ENCODE measurements at places on chromosomes 1 and 21.
A peak's percentile ranks its signal among the peaks of the same experiment; 100 is the strongest.

DNA sequence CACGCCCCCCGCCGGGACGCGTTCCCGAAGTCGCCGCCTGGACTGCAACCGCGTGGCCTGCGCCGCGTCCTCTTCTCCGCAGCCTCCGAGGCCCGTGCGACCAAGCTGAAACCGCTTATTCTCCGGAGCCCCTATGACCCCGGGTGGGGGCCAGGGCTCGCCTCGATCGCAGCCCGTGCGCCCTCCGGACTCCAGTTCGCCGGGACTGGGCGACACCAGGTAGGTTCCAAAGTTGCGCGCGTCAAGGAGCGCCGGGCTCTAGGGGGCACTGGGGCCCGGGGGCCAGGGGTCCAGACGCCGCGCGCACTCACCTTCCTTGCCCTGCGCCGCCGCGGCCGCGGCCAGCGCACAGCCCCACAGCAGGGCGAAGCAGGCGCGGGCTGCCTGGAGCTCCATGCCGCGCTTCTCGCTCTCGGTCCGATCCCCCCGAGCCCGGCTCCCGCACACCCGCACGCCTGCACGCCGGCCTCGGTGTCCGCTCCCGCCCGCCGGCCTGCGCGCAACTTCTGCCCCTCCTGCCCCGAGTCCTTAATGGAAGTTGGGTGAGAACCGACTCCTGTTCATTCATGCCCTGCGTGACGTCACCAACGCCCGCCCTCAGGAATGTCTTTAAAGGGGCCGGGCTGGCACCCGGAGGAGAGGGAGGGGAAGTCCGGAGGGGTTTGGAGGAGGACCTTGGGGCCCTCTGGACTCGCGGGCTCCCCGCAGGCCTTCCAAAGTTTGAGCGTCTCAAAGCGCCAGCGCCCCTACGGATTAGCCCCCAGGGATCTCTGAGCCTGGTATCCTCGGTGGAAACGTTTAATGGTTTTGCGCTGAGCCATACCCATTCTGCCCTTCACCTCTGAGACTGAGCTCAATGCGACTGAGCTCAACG, at the start of gene EPHA2:
EPHA2 (minus strand) TSS at position 533 of the 874 bp plus-strand sequence; CDS start at position 396, 137 bp downstream.
- peak; percentile 68 for DNase-seq

- DNase-seq: no peak
Measured at GRCh38 chr1:87182611-87183010, 146.1 kb upstream of the LMO4 start.

- DNase-seq: no peak
Measured at GRCh38 chr1:159008744-159009188, 941 bp upstream of the IFI16 start.

- DNase-seq: no peak
Measured at GRCh38 chr1:183968386-183968785, 69.1 kb downstream of the COLGALT2 start.

DNA sequence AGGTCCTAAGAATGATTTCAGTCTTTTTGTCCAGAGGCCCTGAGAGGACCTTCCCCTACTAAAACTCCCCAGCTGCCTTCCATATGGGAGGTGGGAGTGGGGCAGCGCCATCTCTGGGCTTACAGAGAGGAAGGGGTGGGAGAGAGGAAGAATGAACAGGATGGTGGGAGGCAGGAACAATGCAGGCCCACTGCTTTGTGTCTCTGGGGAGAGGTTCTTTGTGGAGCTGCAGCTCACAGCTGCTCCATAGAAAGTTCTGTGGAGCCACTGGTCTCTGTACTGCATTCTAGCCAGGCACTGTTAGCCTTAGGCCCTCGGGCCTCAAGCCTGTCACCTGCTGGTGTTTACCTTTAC, 43.6 kb upstream of the A3GALT2 start:
- no peak for DNase-seq

DNA sequence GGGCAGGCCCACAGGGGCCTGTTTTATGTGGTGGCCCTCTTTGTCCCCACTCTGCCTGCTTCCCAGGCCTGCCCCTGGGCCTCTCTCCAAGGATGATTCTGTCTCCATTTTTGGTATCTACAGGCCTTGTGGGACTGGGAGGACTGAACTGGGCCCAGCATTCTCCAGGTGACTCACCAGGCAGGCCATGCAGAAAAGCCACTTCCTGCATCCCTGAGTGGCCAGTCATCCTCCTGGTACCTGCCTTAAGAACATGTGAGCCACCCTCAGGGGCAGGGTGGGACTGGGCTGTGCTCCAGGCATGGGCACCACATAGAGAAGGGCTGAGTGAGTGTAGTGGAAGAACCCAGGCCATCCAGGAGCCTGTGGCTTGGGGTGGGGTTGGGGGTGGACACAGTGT, 20.0 kb upstream of the BCAR3 start:
- peak; percentile 85 for DNase-seq

GRCh38 chr1:219790834-219791615, 137.3 kb downstream of the SLC30A10 start:
- DNase-seq: peak; percentile 79

- DNase-seq: no peak
Measured at GRCh38 chr1:99573431-99574217, 72.3 kb upstream of the PALMD start.

GRCh38 chr1:228937851-228938536, 202.7 kb downstream of the RHOU start:
- DNase-seq: no peak

- DNase-seq: no peak
Measured at GRCh38 chr1:118290046-118290445, 105.0 kb upstream of the SPAG17 start.

GRCh38 chr1:27868932-27869718, 3.2 kb upstream of the THEMIS2 start:
- DNase-seq: no peak

GRCh38 chr1:216596281-216596862, 126.9 kb downstream of the ESRRG start:
- peak; percentile 34 for DNase-seq

DNA sequence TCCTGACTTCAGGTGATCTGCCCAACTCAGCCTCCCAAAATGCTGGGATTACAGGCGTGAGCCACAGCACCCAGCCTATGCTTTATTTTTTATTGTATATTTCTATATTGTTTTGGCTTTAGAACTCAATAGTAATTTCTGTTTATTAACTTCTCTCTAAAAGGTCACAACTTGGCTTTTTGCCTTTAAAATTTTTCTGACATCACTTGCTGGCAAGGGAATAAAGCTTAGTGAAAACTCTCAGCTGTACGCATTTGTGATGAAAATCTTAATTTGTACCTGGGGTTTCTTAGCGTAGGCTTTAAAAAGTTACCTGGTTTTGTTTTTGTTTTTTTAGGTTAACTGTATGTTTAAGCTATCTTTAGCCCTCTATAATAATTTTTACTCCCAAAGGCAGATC, 36.2 kb downstream of the B3GALNT2 start:
- no peak for DNase-seq

DNA sequence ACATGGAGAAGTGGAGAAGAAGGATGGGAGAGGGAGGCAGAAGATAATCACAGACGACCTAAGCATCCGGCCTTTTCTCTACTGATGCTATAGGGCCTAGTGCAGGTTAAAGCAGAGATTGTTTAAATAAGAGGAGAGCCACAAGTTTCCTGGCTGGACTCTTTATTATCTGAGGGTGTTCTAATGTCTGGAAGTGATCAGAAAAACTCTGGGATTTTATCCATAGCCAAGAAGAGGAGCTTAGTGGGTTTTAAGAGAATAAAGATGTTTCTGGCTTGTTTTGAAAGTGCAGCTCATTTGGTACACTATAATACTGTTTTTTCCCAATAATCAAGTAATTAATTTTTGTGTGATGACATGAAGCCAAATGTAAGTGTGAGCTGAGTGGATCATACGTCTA, 419.0 kb downstream of the PTBP2 start:
- no peak for DNase-seq

GRCh38 chr1:214124915-214125314, 137.1 kb downstream of the PROX1 start:
- no peak for DNase-seq

DNA sequence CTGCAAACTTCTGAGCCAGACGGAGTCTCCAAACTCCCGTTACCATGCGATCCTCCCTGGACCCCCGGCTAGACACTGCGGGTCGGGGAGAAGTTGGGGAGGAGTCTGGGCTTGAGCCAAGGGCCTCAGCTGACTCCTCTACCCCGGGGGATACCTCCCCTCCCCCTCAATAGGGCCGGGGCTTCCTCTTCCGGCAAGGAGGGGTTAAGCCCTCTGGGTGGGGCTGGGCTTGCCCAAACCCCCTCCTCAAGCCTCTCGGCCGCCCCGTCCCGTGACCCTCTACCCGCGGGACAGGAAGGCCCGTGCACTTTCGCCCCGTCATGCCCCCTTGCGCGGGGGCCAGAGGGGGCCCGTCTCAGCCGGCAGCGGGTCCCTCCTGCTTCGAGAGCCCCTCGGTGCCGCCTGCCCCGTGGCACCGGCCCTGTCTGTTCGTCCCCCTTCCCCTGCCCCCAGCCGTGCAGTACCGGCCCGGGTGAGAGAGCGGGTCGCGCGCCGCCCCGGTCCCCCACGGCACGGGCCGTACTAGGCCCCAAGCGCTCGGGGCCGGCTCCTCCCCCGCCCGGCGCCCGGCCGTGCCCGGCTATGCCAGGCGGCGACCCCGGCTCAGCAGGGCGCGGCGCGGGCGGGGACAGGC, 652 bp downstream of the ARL8A start:
- DNase-seq: no peak

DNA sequence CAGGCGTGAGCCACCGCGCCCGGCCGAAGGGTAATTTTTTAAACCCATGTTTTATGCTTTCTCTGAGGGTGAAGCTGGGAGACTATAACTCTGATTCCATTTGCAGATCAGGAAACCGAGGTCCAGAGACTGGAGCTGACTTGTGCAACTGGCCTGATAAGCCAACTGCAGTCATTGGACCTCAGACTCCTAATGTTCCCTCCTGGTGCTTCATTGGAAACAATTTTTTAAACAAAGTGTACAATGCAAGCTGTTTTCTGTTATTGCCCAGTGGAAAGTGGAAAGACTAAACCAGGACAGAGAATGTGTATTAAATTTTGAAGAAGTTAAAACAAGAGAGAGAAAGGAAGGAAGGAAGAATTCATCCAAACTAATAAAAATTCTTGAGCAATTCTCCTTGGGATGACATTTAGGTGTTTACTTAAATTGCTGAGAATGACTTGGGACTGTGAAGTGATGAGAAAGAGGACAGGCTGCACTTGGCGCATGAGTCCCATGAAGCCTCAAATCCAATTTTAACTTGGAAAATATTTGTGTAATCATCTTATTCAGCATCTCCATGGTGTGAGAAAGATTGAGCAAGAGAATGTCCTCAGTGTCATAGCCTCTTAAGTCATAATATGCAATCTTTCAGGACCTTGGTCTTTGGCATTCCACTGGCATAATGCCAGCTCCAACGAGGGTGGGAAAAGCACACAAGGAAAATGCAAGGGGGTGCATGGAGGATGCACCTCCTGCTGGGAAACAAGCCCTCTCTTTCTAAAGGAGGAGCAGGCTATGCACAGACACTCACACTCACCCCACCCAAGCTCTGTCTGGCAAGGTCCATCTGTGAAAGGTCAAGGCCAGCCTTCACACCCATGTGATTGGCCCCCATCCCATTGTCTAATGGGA, 342.0 kb downstream of the SIPA1L2 start:
- peak; percentile 76 for DNase-seq

- no peak for DNase-seq
Measured at GRCh38 chr1:62643283-62643682, 44.9 kb downstream of the DOCK7 start.

DNA sequence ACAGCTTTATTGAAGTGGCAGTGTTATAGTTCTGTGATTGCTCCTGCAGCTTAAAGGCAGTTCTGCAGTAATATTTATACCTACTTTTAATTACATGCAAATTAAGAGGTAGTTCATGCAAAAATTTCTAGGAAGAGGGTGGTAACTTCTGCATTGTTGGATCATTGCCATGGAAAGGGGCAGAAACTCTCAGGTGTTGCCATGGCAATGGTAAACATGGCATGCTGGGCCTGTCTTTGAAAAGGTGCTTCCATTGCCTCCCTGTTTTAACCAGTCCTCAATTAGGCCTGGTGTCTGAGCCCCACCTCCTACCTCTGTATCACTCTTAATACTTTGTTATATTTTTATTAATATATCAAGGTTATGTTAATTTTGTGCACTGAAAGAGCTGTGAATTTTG, 104.7 kb downstream of the DISC1 start:
- DNase-seq: no peak

- no peak for DNase-seq
Measured at GRCh38 chr1:112778137-112778536, 63.0 kb upstream of the PPM1J start.

- DNase-seq: peak; percentile 70
Measured at GRCh38 chr1:200314085-200314750, 95.6 kb downstream of the ZNF281 start.

DNA sequence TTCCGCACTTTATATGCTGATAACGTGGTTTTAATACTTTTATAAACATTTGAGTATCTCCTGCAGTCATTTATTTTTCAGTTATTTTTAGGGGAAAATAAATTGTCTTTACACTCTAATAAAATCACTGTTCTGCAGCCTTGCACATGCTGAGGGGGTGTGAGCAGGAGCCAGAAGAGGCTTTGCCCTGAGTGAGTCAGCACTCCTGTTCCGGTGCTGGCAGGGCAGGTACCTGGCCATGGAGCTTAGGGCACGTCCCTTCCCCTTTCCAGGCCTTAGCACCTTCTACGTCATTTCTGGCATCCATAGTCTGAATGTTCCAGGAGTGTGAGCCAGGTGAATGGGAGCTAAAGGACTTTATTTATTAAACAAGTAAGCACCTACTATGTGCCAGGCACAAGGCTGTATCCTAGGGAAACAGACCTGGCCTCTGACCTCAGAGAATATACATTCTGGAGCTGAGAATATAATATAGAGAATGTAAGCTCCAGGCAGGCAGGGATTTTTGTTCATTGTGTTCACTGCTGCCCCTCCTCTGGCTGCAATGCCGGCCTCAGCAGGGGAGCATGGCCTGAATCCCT, 402.9 kb downstream of the PTPRU start:
- DNase-seq: no peak

- DNase-seq: peak; percentile 8
Measured at GRCh38 chr1:172556461-172556860, 23.5 kb downstream of the SUCO start.

- DNase-seq: no peak
Measured at GRCh38 chr1:16420424-16421118, 16.7 kb downstream of the SPATA21 start.

DNA sequence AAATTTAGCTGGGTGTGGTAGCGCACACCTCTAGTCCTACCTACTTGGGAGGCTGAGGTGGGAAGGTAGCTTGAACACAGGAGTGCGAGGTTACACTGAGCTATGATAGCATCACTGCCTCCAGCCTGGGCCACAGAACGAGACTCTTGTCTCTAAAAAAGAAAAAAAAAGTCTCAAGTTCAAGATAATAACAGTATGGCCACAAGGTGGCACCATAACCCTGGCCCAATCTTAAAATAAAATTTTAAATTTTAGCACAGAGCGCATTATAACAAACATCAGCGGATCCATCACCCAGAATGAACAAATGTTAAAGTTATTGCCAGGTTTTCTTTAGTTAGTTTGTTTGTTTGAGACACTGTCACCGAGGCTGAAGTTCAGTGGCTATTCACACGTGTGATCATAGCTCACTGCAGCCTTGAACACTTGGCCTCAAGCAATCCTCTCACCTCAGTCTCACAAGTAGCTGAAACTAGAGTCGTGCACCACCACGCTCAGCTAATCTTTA, 2.9 kb upstream of the HTR6 start:
- no peak for DNase-seq

GRCh38 chr1:84377480-84378095, 20.7 kb upstream of the DNASE2B start:
- DNase-seq: peak; percentile 59

Data from fibroblast of gingiva (primary cell).